ENCODE measurements at places on chromosomes 3 and 15. TPM values are rescaled to one million over a fixed set of nuclear protein-coding genes. Genes with fewer than 3 reads are reported as not detected.

DNA sequence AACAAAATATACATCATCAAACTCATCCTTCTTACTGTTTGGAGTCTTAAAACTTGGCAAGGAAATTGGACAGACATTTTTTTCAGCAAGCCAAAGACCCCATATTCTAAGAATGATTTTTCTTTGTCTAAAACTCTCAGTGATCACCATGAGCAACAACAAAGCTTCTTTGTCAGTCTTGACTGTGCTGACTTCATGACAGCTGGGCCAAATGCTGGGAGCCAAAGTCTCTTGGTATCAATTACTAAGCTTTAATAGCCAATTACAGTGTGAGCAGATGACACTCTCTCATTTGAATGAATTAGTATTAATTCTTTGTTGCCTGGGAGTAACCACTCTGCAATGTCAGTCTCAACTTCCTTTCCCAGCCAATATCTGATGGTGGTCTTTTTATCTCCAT, 48.1 kb upstream of the GK5 start:
- no peaks in the 10 kb centered on the region for H3K27me3 ChIP-seq
- H3K36me3 ChIP-seq, result no peaks in the 10 kb centered on the region
- no peak overlapping the region for H3K4me3 ChIP-seq
- peaks cover 20% of the 10 kb centered on the region for H3K4me1 ChIP-seq
- H3K27ac ChIP-seq, result no peak overlapping the region

The P3H2 gene
- not detected for total RNA-seq

The STRIT1 gene
- not detected for total RNA-seq

The GOLGA8S gene
- total RNA-seq, result 0.07 TPM

DNA sequence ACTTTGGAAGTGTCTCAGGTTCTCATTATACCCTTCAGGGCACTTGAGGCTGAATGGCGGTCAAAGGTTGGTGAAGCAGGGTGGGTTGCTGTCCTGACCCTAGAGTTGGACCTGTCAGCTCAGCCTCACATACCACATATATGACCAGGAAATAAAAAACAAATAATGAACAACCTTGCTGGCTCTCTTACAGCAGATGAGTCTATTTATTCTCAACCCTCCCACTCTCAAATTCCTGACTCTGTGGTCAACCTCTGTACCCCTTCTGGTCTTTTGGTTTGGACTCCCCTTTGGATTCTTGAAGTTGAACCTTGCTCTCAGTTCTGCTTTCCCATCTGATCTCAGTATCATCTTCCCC, 16.9 kb downstream of the PPP2R3A start:
- H3K27me3 ChIP-seq, result peaks cover 2% of the 10 kb centered on the region
- H3K4me3 ChIP-seq, result no peak overlapping the region
- H3K27ac ChIP-seq, result no peak overlapping the region
- no peak for DNase-seq
- H3K4me1 ChIP-seq, result no peaks in the 10 kb centered on the region
- no peaks in the 10 kb centered on the region for H3K36me3 ChIP-seq

The PLOD2 gene
- total RNA-seq, result 2.0 TPM

GRCh38 chr3:36282766-36283165, 97.5 kb upstream of the STAC start:
- H3K27me3 ChIP-seq, result no peaks in the 10 kb centered on the region
- H3K27ac ChIP-seq, result no peak overlapping the region
- no peak for DNase-seq
- no peak overlapping the region for H3K4me3 ChIP-seq
- no peaks in the 10 kb centered on the region for H3K4me1 ChIP-seq

The CCR2 gene
- total RNA-seq, result 6.8 TPM

- peak overlapping the region; percentile 99 for H3K27ac ChIP-seq
- no peaks in the 10 kb centered on the region for H3K27me3 ChIP-seq
- H3K4me3 ChIP-seq, result peak overlapping the region; percentile 96
- H3K36me3 ChIP-seq, result peaks cover 41% of the 10 kb centered on the region
- peak; percentile 87 for DNase-seq
- H3K4me1 ChIP-seq, result peaks cover 57% of the 10 kb centered on the region
Measured at GRCh38 chr3:108125550-108126071, 34.8 kb upstream of the CD47 start.

DNA sequence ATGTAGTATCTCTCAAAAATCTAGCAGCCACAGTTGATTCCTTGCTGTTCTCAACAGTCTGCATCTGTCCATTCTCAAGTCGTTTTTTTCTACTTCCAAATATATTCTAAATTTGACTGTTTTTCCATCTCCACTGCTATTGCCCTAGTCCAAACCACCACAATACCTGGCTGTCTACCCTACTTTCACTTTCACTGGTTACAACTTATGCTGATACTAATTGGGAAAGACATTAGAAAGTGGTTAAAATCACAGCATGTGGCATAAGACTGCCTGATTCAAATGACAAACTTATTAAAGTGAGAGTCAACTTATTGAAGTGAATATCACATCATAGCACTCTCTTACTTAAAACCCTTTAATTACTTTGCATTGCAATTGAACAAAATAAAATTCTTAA, 72.6 kb downstream of the CHST2 start:
- no peak overlapping the region for H3K27ac ChIP-seq
- no peaks in the 10 kb centered on the region for H3K27me3 ChIP-seq
- peaks cover 4% of the 10 kb centered on the region for H3K4me1 ChIP-seq
- DNase-seq, result no peak
